Epithelial cell of alveolus of lung (primary cell): ENCODE measurements at places on chromosomes 13 and 19. TPM values are rescaled to one million over a fixed set of nuclear protein-coding genes. Genes with fewer than 3 reads are reported as not detected.

The ZNF600 gene
- total RNA-seq, result 1.0 and 3.1 TPM in 2 replicates

The ALDH16A1 gene
- total RNA-seq, result 15.3 and 34.4 TPM in 2 replicates

The REEP6 gene
- total RNA-seq, result 2.7 and 2.8 TPM in 2 replicates

The POLRMT gene
- total RNA-seq, result 35.1 and 36.3 TPM in 2 replicates

The LGI4 gene
- not detected in 2 replicates for total RNA-seq

The TEX101 gene
- not detected in 2 replicates for total RNA-seq

The SMAD9 gene
- total RNA-seq, result 3.4 and 25.6 TPM in 2 replicates

The ZNF816 gene
- 6.3 and 6.5 TPM in 2 replicates for total RNA-seq

The ZNF541 gene
- total RNA-seq, result under 0.01 TPM in 1 of 2 replicates, not detected in the other

The AMER2 gene
- not detected in 2 replicates for total RNA-seq

The EDDM13 gene
- not detected in 2 replicates for total RNA-seq

The FBN3 gene
- total RNA-seq, result not detected in 2 replicates

The GSK3A gene
- 20.4 and 28.4 TPM in 2 replicates for total RNA-seq

The KLK10 gene
- total RNA-seq, result not detected in 2 replicates

The EHD2 gene
- 149 and 307 TPM in 2 replicates for total RNA-seq

The FREM2 gene
- total RNA-seq, result 0.16 and 0.39 TPM in 2 replicates

The N4BP2L1 gene
- total RNA-seq, result 0.39 and 2.8 TPM in 2 replicates

The TMEM238 gene
- 0.39 TPM in 1 of 2 replicates, not detected in the other for total RNA-seq

The ZNF560 gene
- total RNA-seq, result 0.91 and 1.2 TPM in 2 replicates

The HMGB1 gene
- 304 and 426 TPM in 2 replicates for total RNA-seq

The RXFP2 gene
- not detected in 2 replicates for total RNA-seq

The KRTDAP gene
- total RNA-seq, result not detected in 2 replicates

The PRX gene
- 2.3 and 2.9 TPM in 2 replicates for total RNA-seq

The DPF1 gene
- total RNA-seq, result 3.9 and 4.1 TPM in 2 replicates

The UBE2L5 gene
- total RNA-seq, result not detected in 2 replicates

The PRODH2 gene
- total RNA-seq, result not detected in 2 replicates

The ATP1A3 gene
- 0.13 and 0.16 TPM in 2 replicates for total RNA-seq

The CCDC124 gene
- total RNA-seq, result 89.5 and 98.8 TPM in 2 replicates

The CHST8 gene
- 6.1 TPM in 1 of 2 replicates, not detected in the other for total RNA-seq

The THSD8 gene
- total RNA-seq, result not detected in 2 replicates

The GPC5 gene
- 0.65 and 2.1 TPM in 2 replicates for total RNA-seq
